ENCODE measurements at places on chromosomes 4 and X. TPM values are rescaled to one million over a fixed set of nuclear protein-coding genes. Genes with fewer than 3 reads are reported as not detected.

DNA sequence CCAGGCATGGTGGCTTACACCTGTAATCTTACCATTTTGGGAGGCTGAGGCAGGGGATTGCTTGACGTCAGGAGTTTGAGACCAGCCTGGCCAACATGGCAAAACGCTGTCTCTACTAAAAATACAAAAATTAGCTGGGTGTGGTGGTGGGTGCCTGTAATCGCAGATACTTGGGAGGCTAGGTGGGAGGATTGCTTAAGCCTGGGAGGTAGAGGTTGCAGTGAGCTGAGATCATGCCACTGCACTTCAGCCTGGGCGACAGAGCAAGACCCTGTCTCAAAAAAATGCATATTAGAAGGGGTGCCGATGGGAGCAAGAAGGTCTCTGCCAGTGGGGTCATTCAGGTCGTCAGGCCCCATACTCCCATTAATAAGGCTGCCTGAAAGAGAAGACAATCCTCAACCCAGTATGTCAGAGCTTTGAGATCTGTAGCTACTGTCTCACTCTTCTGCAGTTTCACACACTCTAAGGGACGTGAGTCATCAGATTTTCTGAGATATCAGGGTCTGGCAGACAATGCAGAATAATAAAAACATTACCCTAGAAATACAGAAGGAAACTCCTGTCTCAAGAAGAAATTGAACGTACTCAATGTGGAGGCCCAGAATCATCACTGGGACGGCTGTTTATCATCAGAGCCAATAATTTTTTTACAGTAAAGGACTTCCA is 176.7 kb upstream of the FAT1 start:
- DNase-seq: no peak

- DNase-seq: peak; percentile 12
Measured at GRCh38 chrX:106862972-106863688, 40.0 kb downstream of the RIPPLY1 start.

GRCh38 chrX:16239211-16239610 is 71.9 kb downstream of the MAGEB17 start:
- peak; percentile 52 for DNase-seq

- DNase-seq: no peak
Measured at GRCh38 chrX:482702-483203, 96.0 kb upstream of the PPP2R3B start.

DNA sequence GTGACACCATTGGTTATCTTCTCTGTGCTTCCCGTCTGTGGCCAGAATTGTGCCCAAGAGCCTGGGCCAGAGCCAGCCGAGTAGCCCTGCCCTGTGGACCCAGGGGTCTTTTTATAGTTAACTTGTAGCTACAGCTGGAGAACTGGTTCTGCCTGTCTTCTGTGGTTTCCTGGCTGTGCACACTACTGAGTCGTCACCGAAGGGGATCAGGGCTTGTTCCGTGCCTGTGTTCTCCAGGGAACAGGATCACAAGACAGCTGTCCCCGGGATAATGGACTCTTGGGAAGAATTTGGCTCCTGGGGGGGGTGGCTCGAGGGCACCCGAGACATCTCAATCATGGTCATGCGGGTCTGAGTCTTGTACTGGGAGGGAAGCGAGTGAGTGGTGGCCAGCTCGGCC is 22.1 kb upstream of the OPN1LW start:
- no peak for DNase-seq

DNA sequence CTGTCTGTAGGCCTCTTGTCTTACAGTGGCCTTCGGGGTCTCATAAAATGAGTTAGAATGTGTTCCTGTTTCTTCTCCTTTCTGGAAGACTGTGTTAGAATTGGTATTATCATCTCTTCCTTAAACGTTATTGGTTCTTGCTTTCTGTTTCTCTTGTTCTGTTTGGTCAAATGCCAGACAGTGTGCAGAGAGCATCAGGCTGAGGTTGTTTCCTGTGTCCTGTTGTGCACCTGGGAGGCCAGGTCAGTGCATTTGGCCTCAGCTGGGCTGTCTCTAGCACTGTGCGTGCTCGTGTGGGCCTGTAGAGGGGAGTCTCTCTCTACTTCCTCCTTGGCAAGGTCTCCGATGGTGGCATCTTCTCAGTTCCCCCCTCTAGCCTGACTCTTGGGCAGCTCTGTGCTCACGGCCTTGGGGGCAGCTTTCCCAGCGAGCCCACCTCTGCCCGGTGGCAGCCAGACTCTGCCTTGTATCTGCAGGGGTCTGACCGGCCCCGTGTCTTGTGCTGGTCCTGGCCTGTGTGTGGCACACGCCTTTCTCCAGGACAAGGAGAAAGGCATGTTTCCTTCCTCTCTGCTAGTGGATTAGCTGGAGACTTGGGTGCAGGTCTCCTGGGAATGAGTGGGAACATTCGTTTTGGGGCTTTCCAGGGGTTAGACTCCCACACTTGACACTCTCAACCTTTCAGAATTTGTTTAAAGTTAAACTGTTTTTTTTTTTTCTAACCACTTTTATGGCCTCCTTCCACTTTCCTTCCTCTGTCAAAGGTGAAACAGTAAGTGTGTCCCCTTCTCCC is 62.3 kb downstream of the FAM193A start:
- DNase-seq: no peak

ATP6AP1 gene
- 37.0 TPM for total RNA-seq

SOD3 gene
- not detected for total RNA-seq

C4orf33 gene
- total RNA-seq: 22.1 TPM

Measured in activated T-cell treated with anti-CD3 and anti-CD28 coated beads, Interleukin-2, amount 50 U/mL, for 72 hours (primary cell).